Vagina (tissue), 2 donors: ENCODE measurements at places on chromosomes 7 and 10. TPM values are rescaled to one million over a fixed set of nuclear protein-coding genes. Genes with fewer than 3 reads are reported as not detected.

The DDC gene
- 1.7 TPM for total RNA-seq

The NPC1L1 gene
- 0.49 TPM for total RNA-seq

The NCF1 gene
- total RNA-seq = not detected

The CFAP46 gene
- total RNA-seq = not detected

The NME8 gene
- not detected for total RNA-seq

The ADGRA1 gene
- 0.49 TPM for total RNA-seq

The HOXA9 gene
- 13.0 TPM for total RNA-seq

The CSGALNACT2 gene
- 21.9 TPM for total RNA-seq

The HOXA10 gene
- total RNA-seq = 19.2 TPM

The HTR5A gene
- total RNA-seq = not detected

DNA sequence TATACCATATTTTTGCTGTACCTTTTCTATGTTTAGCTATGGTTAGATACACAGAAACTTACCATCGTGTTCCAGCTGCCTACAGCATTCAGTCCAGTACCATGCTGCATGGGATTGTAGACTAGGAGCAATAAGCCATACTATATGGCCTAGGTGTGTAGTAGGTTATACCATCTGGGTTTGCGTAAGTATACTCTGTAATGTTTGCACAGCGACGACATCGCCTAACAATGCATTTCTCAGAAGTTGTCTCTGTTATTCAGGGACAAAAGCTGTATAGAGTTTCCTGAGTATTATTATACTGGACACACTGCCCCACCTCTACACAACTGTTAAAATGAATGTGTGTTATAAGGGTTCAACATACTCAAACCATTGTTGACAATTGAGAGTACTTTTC, 93.8 kb upstream of the MKI67 start:
- peak; percentile 6 for DNase-seq

- no peak for DNase-seq
Measured at GRCh38 chr7:30989824-30990672, 26.3 kb downstream of the GHRHR start.

- no peak for DNase-seq
Measured at GRCh38 chr10:52232561-52233350, 81.3 kb upstream of the DKK1 start.

DNA sequence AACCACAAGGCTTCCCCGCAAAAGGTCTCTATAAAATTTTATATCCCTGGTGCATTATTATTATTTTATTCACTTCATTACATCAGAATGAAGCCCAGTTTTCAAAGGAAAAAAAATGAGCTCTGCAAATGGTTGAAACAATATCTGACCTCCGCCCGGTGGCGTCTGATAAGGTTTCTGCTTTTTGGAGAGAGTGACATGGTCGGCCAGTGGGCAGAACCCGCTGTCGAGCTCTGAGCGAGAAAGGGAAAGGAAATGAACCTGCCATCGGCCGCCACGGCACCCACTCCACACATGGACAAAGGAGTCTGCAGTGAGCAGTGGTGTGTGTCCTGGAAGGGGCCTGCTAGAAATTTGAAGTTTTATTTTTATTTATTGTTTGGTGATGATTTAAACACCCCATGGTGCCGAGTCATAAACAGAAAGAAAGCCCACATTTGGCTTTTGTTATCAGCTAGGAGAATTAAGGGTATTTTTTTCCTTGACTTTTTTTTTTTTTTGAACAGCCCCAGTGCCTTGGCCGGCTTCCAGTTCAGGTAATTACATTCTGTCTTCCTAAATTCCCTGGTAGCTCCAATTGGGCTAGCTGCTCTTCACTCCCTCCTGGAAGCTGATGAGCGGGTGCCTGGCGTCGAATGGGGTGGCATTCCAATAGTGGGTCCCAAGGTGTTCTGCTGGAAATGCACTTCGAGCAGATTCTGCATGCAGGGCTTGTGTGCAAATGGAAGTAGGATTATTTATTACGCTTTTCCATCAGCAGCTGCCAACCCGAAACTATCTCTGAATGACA, 149.4 kb upstream of the MKI67 start:
- DNase-seq = no peak

DNA sequence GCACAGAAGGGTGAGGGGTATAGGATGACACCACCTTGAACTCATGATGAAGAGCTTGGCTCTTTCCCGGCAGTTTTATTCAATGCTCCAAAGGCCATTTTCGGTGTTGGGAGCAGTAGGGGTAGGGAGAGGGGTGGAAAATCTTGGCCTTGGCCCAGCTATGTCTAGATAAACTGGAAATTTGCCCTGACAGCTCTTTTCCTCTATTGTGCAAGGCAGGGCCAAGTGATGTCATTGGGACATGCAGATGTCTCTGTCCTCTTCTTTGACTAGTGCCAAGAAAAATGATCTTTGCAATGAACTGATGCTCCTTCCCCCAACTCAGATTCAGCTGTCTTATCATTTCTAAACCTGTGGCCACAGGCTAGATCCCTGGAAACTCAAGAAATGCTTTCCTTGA, 27.7 kb upstream of the PRKCQ start:
- no peak for DNase-seq

DNA sequence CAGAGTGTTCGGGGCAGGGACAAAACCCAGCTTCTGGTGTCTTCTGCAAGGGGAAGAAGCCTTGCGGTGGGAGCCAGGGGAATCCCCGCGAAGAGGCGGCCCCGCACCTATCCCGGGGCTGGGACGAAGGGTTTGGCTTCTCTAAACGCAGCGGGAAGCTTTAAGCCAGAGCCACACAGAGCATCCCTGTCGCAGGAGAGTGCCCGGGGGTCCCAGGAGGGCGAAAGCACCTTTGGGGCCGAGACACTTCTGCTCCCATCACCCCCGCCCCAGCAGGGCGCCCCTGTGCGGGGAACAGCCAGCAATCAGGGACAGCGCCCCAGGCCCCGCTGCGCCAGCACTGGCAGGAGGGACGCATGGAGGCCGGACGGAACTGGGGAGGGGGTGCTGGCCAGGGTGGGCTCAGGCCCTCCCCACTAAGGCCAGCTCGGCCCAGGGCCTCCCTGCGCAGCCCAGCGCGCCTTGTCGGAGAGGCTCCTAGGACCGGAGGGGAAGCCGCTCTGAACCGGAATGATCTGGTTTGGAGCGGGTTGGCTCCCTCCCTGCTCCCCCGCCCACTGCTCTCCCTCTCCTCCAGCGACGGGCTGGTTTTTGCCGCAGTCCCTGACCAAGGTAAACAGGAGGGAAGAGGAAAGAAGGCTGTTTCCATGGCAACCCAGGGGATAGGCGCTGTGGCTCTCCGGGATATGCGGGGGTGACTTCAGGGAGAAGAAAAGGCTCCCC, 63.9 kb downstream of the TMEM209 start:
- no peak for DNase-seq

DNA sequence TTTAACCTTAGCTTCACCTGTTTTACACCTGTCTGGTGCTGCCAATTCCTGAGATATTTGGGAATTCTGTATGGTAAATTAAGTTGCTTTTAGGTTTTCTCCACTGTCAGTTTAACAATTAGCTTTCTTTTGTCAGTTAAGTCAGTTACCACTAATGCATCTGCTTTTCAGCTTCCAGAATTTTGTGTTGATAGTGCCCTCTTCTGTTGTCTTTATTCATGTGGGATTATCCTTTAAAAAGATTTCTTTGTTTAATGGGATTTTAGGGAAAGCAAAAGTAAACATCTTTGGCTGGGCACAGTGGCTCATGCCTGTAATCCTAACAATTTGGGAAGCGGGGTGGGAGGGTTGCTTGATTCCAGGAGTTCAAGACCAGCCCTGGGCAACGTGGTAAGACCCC, 8.1 kb downstream of the TFAM start:
- no peak for DNase-seq

- DNase-seq = no peak
Measured at GRCh38 chr10:78279756-78280155, 246.1 kb downstream of the RPS24 start.

GRCh38 chr7:101723835-101724234, 93.6 kb upstream of the CUX1 start:
- DNase-seq = no peak

GRCh38 chr7:79529214-79529880, 75.9 kb upstream of the MAGI2 start:
- no peak for DNase-seq

- no peak for DNase-seq
Measured at GRCh38 chr7:88042157-88042556, 108.1 kb downstream of the ADAM22 start.

DNA sequence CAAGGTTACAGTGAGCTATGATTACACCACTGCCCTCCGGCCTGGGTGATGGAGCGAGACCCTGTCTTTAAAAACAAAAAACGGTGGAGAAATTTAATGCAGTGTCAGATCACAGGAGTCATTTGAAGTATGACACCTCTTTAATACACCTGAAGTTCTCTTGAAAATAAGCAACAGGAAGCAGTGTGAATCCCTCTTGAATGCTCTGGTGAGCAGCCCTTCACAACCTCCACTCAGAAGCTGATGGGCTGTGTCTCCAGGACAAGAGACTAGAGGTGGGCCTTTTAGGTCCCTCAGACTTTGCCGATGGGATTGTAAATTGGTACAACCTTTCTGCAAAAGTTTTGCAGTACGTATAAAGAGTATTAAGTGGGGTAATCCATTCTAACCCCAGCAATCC, 50.1 kb downstream of the CYP26A1 start:
- no peak for DNase-seq

DNA sequence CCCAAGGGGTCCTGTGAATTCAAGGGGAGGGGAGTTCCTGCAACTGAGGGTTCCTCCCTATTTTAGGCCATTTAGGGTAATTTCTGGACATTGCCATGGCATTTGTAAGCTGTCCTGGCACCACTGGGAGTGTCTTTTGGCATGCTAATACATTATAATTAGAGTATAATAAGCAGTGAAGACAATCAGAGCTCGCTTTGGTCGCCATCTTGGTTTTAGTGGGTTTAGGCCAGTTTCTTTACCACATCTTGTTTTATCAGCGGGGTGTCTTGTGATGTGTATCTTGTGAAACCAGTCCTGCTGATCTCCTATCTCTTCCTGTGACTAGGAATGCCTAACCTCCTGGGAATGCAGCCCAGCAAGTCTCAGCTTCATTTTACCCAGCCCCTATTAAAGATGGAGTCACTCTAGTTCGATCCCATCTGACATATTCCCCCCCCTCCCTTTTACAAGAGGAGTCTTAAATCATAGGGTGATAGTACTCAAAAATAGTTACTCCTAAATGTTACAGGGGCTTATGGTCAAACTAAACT, 43.2 kb downstream of the SVOPL start:
- DNase-seq = no peak

DNA sequence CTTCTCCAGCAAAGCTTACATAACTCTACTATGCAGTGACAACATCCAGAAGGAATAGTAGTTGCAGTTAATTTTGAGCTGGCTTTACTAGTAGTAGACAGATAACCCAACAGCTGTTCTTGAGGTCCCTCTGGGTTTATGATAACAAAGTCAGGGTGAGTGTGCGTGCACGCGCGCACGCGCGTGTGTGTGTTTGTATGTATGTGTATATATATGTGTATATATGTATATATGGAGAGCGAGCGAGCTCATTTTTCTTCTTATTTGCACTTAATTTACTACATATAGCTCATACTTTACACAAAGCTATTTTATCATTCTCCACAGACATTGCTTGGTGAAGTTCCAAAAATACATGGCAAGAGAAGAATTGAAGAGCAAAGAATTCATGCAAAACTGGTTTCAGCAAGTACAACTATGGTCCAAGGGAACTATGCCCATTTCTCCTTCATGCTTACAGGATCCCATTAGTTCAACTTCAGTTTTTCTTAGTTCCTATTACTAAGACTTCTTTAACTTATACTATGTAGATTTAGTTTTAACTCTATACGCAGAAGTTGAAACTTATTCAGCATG, 105.9 kb upstream of the TMEM168 start:
- DNase-seq = no peak

DNA sequence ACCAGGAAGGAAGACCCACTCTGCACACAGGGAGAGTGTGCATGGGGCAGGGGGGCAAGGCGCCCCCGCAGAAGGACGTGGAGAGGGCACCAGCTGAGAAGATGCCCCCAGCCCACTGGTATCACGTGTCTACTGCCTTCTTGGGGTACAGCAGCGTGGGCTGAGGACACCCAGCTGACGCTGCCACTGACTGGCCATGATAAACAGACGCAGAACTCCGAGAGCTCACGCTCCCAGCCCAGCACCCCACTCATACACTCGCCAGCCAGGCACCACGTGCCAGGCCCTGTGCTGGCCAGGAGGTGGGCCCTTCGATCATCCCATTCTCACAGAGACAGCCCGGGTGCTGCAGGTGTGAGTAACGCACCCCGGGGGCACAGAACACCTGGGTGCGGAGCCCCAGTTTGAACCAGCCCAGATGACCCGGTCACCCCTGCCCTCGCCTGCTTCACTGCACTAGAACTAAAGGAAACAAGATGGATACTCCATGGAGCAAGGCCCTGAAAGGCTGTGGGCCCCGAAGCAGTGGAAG, 199.8 kb downstream of the MAD1L1 start:
- no peak for DNase-seq
